NCI-H2029 (cell line): ENCODE measurements at places on chromosomes 2 and 18.

DNA sequence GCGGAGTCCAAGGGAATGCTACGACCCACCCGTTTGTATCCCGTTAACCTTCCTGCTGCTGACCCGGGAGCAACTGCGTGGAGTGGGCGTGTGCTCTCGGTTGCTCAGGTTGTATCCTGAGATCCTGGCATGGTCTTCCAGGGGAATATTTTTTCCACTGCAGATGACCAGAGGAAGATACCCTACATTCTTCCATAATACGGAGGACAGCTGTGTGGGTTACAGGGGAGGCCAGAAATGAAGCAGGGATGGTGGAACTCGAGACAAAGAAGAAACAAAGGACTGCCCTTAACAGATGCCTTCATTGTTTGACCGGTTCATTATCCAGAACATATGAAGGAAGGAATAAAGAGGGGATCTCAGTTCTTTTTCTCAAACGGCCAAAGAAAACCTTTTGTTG, 39.8 kb upstream of the CAB39 start:
- DNase-seq = no peak

GRCh38 chr2:142673836-142674235, 203.6 kb upstream of the KYNU start:
- DNase-seq = no peak

DNA sequence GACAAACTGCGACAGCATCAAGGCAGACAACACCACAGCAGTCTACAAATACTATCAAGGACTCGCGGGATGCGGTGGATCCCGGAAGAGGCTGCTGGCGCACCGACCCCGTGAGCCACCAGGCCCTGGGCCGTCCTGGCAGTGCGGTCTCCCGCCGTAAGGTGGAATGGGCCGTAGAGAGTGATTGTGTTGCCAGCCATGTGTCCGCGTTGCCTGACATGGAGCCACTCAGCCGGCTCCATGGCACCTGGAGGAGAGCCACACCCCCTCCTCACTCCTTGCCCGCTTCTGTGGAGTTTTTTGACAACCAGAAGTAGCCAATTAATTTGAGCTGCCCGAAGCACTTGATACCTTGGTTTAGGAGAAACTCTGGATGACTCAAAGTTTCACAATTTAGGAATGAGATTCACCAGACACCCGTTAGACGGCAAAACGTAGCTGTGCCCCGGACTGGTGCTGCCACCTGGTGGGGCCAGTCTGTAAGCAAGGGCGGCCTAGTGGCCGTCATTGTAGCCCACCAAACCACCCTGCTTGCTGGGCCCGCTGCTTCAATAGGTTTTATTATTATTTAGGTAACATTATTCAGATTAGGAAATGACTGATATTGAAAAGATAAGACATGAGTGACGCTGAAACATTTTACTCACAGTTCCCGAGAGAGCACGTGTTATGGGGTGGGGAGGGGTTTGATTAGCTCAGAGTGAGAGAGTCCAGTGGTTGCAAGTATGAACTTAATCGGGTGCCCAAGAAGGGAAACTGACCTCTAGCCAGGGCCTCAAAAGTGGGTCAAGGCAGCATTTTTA, 10.2 kb upstream of the IMP4 start:
- no peak for DNase-seq

DNA sequence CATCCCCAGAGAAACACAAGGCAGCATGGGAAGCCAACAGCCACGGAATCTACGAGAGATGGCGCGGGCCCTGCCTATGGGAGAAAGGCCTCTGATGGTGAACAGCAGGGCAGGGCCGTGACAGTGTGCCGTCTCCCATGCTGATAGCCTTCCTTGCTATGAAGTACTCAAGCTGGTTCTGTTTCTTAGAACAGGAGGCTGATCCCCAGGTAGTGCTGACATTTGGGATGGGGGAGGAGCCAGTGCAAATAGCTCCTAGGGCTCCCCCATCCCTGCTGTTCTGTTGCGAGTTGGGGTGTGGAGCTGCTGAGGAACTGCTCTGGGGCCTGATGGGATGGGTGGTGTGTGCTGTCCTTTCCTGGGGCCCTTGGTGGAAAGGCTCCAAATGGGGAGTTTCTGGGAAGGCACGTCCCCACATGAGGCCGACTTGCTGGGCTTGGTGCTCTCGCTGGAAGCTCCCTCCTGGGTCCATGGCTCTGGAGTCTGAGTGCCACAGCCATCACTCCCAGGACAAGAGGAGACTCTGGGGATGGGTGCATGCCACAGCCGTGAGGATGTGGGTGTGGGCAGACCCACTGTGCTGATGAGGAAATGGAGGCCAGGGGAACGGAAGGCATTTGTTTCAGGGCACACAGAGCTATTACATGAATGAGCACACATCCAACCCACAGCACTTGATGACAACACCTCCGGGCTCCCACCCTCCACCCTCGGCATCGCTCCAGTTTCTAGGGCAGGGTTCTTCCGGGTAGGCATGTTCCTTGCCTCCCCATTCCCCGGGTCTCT, 246.8 kb downstream of the HDAC4 start:
- no peak for DNase-seq

- no peak for DNase-seq
These were observed 96.8 kb downstream of the ERBB4 start for GRCh38 chr2:212441821-212442220.

DNA sequence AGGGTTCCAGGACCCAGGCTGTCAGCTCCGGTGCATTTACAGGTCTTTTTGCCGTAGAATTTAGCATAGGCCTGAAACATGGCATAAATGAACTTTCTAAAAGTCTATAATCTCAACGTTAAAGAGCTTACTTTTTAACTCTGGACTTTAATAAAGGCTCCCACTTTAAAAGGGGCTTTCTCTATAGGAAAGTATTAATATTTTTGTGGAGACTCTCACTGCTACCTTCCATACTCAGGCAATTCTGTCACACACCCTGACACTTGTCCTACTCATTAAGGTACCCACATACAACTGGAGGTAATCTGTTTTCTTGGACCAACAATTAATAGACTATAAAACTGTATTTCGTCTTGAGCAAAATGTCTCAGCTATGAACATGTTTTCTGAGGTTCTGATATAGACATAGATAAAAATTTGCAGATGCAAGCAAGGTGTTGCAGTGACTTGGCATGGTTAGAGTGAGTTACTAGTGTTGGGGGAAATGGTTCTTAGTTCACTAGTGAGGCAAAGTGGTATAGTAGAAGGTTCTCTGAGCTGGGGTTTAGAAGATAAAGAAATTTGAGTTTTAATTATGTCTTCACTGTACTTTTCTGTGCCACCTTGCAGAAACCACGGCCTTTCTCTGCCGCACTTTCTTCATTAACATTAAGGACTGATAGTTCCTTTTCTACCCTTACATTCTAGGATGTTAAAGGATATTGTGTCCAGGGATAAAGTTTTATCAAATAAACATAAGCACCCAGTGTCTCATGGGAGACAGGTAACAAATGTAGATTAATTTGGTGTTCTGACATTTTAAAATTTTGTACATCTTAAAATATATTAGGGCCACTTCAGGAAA, 10.8 kb upstream of the NR4A2 start:
- no peak for DNase-seq
